Left renal pelvis (tissue), 4 donors: ENCODE measurements at places on chromosomes 12 and 14.

DNA sequence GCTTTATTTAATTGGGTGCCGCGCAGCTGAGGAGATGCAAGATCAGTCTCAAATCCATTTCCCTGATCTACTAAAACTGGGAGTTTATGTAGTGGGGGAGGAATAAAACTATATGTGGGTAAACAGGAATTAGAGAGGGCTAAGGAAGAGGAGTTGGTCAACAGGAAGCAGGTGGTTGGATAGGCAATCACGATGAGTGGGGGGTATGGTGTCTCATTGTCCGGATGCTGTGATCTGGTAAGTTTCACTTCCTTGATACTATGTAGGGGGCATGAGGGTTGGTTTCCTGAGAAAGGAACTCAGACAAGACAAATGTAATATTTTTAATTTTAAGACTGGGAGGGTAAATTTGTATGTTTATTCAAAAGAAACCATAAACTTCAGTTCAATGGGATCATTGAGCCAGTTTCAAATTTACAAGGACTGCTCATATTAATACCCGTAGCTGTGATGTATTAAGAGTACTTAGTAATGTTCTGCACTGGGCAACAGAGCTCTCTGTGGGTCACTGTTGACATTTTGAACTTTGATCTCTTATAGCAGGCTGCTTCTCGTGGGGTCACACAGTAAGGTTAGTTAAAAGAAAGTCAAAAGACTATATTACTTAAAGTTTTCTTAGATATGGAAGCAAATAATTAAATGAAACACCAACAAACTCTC is 786.2 kb upstream of the FBXO33 start:
- DNase-seq: no peak

DNA sequence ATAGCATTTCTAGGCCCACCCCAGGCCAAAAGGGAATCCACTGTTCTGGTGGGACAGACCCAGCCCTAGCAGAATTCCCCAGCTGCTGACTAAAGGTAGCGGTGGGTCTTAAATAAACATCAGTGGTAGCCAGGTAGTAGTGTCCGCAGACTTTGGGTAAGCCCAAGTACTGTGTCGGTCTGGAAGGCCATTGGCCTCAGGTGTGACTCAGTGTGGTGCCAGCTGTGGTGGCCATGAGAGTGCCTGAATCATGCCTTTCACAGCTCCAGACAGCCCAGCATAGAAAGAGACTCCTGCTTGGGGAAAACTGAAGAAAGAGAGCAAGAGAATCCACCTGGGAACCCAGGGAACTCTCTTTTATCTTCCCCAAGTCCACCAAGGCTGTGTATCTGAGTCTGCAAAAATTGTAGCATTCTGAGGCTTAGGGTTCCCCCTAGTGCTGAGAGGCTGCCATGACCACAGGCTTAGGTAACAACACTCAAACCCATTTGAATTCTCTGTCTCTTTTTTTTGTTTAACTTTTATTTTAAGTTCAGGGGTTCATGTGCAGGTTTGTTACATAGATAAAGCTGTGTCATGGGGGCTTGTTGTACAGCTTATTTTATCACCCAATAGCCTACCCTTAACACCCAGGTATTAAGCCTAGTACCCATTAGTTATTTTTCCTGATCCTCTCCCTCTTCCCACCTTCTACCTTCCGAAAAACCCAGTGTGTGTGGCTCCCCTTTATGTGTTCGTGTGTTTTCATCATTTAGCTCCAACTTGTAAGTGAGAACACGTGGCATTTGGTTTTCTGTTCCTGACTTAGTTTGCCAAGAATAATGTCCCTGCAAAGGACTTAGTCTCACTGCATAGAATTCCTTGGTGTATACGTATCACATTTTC is 16.7 kb upstream of the CD163L1 start:
- DNase-seq: no peak

DNA sequence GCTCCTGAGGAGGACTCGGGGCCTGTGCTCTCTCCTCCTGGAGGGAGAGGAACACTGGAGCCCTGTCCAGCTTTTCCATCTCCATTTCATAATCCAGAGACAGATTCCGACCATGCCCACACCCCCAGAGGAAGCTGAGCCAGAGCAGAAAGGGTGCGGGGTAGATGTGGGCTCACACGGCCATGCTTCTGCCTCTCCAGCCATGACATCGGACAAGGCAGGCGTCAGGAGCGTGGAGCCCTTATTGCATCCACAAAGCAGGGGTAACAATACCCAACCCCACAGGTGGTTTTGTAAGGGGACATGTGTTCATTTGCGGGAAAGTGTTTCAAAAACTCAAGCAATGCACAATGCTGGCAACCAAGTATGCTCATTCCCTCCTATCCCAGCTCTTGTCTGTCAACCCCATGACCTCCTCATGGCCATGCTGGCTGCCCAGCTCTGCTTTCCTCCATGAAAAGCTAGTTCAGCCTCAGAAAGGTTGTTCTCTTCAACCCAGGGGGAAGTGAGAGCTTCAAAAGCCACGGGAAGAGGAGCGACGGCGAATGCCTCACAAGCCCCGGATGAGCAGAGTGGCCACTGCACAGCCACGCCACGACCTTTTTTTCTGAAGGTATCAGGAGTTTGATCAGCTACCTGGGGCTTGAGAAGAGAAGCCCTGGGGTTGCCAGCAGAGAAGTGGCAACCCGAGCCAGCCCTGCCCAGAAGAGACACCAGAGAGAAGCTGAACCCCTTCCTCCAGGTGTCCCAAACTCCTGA is 161.7 kb downstream of the DPF3 start:
- DNase-seq: no peak

GRCh38 chr14:59245809-59246295 is 57.4 kb downstream of the DAAM1 start:
- DNase-seq: no peak

- DNase-seq: no peak
Observed at GRCh38 chr12:83865431-83865830, 1047.2 kb downstream of the SLC6A15 start.

DNA sequence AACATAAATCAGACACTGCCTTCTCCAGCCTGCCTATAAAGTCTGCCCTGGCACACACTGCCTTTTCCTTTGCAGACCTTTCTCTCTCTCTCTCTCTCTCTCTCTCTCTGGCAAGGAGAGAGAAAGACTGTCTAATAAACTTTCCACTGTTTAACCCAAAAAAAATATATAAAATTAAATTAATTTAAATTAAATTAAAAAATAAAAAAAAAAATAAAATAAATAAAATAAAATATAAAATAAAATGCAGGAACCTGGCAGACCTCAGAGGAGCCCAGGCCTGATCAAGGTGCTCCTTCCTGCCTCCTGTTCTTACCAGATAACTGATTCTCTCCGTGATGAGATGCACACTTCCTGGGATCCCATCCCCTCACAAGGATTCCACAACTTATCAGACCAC is 103.9 kb upstream of the VASH1 start:
- DNase-seq: no peak

DNA sequence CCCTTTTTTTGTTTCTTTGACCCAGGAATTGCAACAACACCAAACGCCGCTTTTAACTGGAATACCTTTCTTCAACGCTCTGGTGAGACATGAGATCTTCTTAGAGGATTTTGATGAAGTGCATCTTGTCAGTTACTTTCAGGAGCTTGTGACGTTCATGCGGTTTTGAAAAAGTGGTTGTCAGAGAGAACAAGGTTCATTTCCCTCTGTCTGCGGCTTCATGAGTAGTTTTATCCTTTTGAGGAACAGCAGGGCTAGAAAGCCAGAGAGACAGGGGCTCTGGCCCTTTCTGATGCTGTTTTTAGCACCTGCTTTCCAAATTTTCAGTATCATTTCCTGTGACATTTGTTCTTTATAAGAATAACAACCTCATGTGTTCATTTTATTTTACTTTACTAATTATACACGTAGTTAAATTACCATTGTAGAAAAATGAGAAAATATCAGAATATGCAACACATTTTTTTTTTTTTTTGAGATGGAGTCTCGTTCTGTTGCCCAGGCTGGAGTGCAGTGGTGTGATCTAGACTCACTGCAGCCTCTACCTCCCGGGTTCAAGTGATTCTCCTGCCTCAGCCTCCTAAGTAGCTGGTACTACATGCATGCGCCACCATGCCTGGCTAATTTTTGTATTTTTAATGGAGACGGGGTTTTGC is 61.8 kb downstream of the GLT1D1 start:
- no peak for DNase-seq

DNA sequence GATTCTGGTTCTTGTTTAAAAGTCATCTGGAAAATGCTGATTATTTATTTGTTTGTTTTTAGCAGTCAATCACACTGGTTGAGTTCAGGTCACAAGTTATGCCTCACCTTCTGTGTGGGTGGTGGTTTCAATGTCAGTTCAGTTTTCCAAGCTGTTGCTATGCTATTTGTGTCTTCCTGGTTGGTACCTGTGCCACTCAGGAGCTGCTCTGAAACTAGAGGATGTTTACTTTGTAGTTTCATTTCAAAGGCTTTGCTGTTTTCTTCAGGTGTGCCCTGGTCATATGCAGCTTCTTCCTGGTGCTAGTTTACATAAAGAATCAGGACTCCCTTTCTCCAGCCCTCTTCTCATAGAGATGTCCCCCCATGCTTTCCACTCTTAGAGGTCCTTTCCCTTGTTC is 75.7 kb upstream of the PPP4R3A start:
- no peak for DNase-seq

DNA sequence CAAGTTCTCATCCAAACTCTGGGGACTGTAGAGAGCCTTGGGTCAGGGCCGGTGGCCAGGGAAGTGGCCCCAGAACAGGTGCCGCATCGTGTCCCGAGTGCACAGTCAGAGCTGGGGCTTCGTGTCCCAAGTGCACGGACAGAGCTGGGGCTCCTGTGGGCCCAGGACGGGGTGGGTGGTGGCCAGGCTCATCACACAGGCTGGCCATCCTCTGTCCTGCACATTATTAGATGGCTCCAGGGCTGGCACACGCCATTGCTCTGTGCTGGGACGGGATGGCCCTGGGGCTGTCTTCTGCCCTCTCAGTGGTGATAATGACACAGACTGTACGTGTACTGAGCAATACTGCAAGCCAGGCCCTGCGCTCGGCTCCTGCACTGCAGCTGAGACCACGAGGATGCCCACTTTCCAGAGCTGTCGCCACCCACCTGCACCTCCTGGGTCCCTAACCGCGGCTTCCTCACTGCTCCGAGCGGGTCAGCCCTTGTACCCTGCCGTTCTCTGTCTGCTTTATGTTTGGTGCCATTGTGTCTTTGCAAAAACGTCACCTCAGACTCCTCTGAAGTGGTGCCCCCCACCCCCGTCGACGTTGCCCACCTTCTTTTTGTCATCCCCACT is 1.9 kb downstream of the FBRSL1 start:
- DNase-seq: no peak

DNA sequence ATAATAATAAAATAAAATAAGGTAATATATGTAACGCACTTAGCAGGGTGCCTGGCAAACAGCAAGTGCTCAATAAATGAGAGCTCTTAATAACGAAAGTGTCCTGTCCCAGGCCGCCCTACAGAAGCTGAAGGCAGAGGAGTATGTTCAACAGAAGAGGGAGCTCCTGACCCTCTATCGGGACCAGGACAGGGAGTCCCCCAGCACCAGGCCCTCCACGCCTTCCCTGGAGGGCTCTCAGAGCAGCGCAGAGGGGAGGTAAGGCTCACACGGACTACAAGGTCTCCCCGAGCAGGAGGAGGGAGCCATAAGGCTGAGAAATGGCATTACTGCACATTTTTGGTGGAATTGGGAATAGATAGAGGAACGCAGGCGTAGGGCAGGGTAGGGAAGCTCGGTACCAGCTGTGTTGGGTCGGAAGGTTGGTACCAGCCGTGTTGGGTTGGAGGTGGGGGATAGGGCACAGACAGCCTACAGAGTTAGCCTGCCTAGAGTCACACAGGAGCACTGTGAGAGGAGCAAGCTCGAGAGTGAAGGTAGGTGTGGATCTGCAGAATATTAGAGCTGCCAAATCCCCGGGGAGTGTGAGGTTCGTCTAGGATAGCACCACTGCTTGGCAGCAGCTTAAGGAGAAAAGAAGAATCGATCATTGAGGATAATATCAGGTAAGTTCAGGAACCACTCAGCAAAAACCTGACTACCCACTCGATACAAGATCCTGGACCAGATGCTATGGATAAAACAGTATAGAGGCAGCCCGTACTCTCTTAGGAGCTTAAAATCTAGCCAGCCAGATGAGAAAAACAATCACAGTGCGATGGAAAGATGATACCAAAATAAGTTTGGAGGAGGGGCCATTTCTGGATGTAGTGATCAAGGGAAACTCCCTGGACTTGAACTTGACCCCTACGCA is 15.3 kb downstream of the TNFRSF1A start:
- no peak for DNase-seq

- DNase-seq: no peak
Observed at GRCh38 chr12:1429980-1430379, 164.4 kb downstream of the FBXL14 start.

DNA sequence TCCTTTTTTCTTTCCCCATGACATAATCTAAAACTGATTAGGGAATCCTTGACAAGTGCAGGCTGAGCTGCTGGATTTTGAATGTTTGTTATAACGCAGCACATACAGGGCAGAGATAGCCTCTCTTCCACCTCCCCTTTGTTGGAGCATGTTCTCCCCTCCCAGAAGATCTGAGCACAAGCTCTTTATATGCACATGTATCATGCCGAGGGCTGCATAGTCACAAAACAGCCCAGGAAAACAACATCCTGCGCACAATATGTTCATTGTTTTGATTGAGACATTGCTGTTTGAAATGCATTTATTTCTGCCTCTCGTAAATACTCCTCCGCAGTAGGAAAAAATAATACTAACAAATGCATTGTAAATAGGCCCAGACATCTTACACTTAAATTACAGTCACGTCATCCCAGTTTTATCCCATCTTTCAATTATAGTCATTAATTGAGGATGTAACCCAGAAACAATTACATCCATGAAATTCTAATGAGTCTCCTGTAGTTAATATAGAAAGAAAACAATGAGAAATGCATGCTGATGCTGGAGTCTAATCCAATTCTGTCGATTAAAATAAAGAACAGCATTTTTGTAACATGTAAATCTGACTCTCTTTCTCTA is 401.8 kb downstream of the BTG1 start:
- no peak for DNase-seq

GRCh38 chr12:68199127-68199526 is 26.5 kb downstream of the IL26 start:
- DNase-seq: no peak

DNA sequence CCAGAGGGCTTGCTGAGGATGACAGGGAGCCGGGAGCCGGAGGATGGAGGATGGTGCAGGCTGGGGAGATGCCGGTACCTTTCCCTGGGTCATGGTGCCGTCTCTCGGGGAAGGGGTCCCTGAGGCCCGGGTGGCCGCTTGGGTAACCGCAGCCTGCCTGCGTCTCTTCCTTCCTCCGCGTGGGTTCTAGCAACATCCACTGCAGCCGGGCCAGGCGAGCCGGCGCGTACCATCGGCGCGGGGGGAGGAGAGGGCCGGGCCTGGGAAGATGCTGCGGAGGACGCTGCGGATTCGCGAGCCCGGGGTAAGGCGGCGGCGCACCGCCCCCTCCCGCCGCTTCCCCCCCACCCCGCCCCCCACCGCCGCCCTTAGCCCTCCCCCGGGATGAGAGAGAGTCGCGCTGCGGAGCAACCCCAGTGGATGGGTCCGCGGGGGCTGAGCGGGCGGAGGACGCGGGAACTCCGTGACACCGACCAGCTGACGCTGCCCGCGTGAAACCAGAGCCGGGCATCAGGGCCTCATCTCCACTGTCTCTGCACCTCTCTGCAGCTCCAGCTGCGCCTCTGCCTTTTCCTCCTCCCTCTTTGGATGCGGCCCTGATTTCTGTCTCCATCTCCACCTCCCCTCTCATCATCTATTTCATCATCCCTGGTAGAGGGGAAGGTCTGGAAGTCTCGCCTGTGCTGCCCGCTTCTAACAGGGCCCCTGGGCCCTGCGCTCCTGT is at the start of gene FAIM2:
Gene FAIM2, minus strand, starts transcription at position 201 of the 724 bp plus-strand sequence. Its CDS starts 108 bp downstream, at position 93.
- DNase-seq: no peak
